Uterus (tissue), 4 donors: ENCODE measurements at places on chromosomes 7 and 10.

DNA sequence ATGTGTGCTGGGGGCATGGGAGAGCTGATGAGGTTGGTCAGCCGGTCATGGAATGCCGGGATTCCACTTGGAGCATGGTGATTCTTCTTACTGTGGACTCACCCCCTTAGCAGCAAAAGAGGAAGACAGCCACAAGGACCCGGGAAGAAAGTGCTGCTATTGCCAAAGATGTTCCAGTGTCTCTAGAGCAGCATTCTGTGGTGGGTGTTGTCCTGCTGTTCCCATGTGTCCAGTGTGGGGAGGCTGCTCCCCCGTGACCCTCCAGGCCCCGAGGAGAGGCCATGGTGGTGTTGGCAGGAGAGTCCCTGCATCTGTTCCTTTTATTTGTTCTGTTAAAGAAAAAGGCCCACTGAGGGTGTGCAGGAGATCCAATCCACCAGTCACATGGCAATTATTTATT, 499.4 kb downstream of the RPS24 start:
- DNase-seq: no peak

- no peak for DNase-seq
Observed at GRCh38 chr7:132137681-132138080, 438.6 kb downstream of the PLXNA4 start.

GRCh38 chr10:93352638-93353383, 129.3 kb downstream of the MYOF start:
- DNase-seq: no peak

- no peak for DNase-seq
Observed at GRCh38 chr10:105024184-105024583, 383.1 kb downstream of the SORCS3 start.

GRCh38 chr7:69654381-69654780, 56.1 kb downstream of the AUTS2 start:
- DNase-seq: no peak

DNA sequence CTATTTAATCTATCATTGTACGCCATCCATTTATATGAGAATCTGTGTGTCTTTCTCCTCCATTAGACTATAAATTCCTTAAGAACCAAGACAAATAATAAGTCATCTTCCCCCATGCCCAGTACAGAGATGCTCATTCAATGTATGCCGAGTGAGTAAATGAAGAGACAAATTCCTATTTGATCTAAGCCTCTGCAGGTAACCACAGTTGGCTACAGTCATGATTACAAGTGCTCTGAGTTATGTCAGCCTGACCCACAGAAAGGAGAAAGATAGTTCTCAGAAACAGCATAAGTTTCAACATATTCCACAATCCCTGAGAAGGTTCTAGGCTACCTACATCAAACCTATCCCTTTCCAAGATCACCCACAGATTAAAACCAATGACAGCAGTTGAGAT, 46.1 kb downstream of the MPP7 start:
- no peak for DNase-seq

DNA sequence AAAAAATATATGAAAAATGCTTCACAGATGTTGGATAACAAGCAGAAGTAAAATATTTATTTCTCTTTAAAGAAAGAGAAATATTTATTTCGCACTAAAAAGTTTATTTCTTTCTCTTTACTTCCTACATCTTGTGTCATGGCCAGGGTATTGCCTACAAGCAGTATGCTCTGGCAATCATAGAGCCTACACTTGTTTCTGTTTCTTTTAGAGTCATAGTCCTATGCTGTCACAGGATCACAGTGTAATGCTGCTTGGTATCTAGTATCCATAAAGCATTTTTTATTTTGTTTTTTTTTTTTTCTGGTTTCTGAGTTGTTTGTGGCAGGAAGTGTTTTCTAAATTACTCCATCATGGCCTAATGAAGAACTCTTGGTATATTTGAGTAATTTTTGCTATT, 116.0 kb downstream of the ATRNL1 start:
- DNase-seq: no peak

DNA sequence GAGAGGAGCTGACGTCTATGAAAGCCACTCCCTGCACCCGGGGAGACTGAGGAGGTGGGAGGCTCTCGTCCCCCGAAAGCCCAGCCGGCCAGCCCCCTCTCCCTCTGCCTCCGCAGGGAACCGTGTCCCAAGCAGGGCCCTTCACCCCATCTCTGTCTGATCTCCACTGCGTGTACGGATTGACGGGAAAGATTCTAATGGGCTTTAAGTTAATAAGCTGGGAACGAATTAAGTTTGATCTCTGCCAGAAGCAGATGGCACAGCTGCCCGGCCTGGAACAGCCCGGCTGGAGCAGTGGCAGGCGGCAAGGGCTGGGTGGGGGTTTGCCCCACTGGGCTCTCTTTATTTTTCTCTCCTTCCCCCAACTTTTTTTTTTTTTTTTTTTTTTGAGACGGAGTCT, 6.1 kb upstream of the SLC29A4 start:
- DNase-seq: no peak

DNA sequence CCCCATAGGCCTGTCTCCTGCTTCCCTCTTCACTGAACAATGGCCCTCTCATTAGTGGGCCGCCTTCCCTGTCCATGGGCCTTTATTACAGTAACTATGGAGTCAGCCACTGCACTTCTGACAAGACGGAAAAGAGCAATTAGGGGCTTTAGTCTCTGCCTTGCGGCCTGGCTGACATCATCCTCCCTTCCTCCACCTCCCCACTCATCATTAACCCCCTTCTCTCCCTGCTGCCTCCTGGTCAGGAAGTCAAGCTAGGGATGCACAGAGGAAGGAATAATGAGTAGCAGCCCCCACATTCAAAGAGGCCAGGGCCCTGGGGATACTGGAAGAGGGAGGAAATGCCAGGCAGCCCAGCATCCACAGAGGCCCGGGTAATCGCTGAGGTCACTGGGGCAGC, 101.6 kb upstream of the PLXNA4 start:
- DNase-seq: no peak

DNA sequence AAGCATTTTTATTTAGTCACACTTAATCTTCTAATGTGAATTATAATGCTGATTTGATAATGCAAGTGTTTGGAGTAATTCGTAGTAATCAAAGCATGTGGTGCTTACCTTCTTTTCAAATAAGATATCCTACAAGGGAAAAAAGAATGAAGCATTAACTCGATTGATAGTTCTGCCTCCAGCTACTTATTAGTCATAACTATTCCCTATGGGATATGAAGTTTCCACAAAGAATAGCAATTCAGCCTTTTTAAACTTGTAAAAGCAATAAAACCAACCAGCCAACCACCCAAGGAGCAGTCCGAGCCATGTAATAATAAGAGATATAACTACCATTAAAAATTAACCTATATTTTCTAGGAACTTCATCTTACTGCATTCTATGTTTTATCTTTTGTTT, 11.6 kb downstream of the COL28A1 start:
- DNase-seq: no peak

DNA sequence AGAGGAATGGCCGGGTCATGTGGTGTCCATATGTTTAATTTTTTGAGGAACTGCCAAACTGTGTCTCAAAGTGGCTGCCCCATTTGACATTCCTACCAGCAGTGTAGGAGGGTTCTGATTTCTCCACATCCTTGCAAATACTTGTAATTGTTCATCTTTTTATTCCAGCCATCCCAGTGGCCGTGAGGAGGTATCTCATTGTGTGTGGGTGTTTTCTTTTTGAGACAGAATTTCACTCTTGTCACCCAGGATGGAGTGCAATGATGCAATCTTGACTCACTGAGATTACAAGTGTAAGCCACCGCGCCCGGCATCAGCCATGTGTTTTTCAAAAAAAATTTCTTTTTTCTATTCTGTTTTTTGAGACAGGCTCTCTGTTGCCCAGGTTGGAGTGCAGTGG, 38.7 kb upstream of the DLG5 start:
- DNase-seq: no peak

- DNase-seq: no peak
Observed at GRCh38 chr7:17320657-17321056, 22.2 kb downstream of the AHR start.

GRCh38 chr10:124183617-124184016, 90.2 kb upstream of the CHST15 start:
- no peak for DNase-seq

GRCh38 chr10:51640120-51640819, 59.1 kb downstream of the CSTF2T start:
- DNase-seq: no peak

GRCh38 chr10:3719024-3719843, 65.8 kb downstream of the KLF6 start:
- DNase-seq: no peak

DNA sequence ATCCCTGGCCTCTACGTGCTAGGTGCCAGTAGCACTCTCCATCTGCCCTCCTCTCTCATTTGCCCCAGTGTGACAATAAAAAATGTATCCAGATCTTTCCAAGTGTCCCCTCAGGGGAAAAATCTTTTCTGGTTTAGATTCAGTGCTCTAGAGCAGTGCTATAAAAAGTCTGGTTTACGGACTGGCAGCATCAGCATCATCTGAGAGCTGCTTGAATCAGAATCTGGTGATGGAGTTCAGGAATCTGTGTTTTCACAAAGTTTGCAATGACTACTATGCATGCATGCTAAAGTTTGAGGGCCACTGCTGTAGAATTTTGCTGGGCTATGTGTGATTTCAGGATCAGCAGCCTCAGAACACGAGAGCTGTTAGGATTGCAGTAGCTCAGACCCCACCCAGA, 356.5 kb downstream of the PHF14 start:
- DNase-seq: no peak

GRCh38 chr7:155108144-155108901, 38.2 kb downstream of the HTR5A start:
- DNase-seq: no peak

DNA sequence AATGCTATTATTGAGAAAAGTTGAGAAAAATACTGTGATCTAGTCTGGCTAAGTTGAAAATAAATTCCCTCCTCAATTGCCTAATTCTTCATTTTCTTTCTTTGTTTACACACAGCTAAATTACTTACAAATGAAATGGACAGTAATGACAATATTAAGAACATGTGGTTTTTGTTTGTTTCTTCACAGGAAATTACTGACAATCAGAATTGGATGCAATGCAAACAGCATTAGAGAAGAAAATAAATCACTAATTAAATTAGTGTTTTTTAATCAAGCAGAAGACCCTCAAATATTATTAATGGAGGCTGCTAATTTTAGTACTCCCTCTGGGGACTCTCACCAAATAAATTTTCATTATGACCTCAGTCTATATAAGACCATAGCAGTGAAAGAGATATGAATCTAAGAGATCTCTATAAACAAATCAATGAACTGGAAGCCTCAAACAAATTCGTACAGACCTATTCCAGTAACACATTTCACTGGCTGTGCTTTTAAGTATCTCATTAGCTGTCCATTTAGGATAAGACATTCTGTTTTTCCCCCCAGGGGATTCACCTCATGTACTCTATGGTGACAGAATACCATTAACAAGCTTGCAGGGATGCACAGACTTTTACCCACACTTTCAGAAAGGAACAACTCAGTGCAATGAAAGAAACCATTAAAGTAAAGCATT, 202.0 kb upstream of the DGKB start:
- no peak for DNase-seq

GRCh38 chr10:42690449-42691360, 52.3 kb upstream of the ZNF33B start:
- DNase-seq: no peak

DNA sequence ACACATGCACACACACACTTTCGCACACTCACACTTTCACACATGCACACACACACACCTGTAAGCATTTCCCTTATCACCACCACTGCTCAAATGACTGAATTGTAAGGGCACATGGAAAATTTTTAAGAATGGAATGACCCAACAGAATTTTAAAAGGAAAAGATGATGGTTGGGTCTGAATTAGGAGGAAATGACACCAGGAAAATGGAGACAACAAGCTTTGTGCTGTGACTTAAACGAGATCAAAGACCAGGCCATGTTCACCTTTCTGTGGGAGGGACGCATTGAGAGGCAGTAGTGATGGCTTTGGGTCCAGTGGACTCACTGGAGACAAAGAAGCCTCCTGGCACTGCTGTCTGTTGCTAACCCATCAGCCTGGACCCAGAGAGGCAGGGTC, 16.7 kb upstream of the C10orf71 start:
- DNase-seq: no peak

DNA sequence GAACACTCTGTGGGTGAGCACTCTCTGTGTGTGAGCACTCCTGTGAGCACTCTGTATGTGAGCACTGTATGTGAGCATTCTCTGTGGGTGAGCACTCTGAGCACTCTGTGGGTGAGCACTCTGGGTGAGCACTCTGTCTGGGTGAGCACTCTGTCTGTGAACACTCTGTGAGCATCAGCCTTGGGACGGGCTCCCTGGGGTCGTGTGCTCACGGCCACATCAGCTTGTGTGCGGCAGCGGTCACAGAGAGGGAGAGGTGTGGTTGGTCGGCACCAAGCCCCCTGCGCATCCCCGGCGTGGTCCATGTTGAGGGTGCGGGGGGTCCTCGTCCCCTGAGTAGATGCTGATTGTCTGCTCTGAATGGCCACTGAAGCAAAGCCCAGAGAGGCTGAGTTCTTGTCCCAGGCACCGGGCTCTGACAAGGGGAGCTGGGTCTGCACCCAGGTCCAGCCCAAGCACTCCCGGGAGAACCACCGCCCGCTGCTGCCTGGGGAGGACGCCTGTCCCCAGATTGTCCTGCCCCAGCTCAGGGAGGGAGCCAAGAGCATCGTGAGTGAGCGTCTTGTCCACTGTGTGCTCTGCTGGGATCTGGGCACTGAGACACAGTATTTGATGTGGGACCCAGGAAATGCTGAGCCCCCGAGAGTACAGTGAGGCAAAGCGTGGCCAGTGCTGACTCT, 143.7 kb downstream of the DNAJB6 start:
- DNase-seq: no peak

DNA sequence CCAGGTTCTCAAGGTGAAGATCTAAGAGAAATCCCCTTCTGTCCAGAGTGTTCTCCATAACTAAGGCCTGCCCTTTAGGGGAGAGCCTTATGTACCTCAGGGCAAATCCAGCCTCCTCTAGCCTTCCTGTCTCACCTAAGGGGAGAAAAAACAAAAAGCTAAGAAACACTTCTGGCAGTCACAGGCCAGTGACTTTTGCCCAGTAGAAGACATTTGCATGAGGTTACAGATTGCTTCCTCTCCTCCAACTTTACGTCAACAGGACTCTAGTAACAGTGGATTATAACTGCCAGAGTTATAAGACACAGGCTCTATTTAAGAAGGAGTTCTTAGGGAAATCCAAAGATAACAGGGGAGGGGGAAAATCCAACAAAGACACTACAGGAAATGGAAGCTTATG, 15.9 kb upstream of the FAM241B start:
- no peak for DNase-seq

- no peak for DNase-seq
Observed at GRCh38 chr10:42898037-42898960, 115.7 kb downstream of the BMS1 start.

DNA sequence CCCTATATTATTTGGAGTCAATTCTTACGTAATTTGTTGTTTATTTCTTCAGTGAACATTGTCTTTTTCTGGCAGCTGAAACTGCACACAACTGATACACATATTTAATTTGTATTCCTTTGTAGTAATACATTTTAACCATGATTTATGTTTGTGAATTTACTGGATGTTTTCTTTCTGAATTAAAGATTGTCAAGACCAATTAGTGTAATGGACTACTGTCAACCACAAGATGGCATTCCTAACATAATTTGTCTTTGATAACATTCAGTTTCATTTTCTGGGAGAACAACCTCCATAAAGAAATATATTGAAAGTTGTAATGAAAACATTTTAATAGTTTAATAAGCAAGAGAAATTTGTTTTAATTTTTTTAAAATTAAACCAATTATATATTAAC, 10.1 kb downstream of the THNSL1 start:
- no peak for DNase-seq
